Activated naive CD8-positive, alpha-beta T cell treated with anti-CD3 and anti-CD28 coated beads, Interleukin-2, amount 50 U/mL, for 16 hours (primary cell): ENCODE measurements at places on chromosomes 11 and 22.

DNA sequence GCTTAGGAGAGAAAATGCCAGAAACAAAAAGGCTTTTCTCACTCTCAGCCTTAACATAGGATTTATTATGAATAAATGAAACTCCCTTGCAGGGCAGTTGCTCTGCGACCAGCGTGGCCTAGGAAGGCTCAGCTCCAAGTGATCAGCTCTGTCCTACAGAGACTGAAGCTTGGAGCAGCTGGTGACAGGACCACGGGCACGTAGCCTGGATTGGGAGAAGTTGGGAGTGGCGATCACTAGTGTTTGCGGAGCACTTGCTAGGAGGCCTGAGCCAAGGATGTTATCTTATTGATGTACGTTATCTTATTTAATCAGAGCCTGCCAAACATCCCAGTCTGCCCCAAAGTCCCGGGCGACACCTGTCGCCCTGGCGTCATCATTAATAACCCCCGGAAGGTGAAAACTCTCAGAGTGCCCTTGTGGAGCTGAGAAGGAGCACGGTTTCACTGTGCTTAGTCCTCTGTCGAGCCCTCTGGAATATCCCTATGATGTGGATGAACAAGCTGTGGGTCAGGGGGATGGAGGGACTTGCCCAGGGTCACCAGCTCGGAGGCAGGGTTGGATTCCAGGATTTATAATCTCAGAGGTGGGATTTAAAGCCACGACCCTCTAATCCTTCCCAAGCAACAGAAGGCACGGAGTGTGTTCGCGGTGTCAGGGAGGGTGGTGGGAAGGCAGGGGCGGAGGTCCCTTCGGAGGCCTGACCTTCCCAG, 40.8 kb upstream of the SMIM38 start:
- DNase-seq, result no peak

DNA sequence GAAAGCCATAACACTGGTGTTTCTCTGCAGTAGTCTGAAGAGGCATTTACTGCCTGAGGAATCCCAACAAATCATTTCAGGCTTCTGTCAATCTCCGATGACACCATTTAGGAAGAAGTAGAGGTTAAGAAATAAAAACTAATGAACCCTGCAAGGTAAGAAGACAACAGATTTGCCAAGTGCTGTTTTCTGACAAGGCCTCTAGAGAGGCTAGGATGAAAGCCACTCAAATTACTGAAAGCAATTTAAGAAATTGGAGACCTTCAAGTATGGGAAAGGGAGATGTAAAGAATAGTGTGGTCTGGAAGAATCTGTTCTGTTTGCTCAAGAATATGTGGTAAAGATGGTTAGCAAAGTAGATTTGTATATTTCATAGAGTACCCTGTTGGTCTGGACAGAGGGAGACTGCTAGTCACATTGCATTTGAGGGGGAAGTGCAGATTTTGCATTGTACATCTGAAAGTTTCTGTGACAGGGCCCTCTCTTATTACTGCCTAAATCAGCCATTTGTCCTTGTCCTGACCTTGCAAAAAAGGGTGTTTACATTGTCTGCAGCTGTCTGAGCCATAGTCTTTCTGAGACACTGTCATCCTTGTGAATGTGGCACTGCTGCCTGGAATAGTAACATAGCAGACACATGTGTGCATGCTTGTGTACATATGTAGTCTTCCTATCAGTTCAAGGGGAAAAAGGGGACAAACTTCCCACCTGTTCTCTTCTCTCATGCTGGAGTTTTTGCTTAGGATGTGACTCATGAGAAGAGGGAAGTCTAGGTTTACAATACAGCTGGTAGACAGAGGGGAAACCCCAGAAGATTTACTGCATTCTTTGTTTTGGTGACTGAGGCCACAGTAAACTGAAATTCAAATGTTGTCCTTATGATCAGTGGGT, 640.2 kb upstream of the KIRREL3 start:
- DNase-seq, result no peak

GRCh38 chr11:86800076-86800959, at the start of gene PRSS23:
Gene PRSS23 (plus strand): TSS chr11:86800542. CDS start chr11:86807644, 7,102 bp downstream.
- no peak for DNase-seq

DNA sequence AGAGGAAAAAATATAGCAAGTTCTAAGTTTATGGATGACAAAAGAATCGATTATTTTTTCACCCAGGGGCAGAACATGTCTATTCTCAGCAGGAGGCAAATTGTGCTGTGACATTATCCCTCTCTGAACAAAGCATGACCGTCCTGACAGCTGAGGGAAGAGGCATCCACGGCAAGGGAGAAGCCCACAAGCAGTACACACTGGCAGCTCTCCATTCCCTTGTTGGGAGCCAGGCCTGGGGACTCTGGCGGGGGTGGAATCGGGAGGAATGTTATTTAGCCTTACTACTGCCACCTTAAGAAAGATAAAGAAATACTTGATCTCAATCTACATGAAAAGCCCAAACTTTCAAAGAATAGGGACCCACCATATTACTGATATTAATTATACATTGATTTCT, 3.4 kb downstream of the KIRREL3 start:
- DNase-seq, result no peak
